Activated T-cell treated with anti-CD3 and anti-CD28 coated beads for 24 hours (primary cell): ENCODE measurements at places on chromosomes 12 and 14.
A peak's percentile ranks its signal among the peaks of the same experiment; 100 is the strongest.

GRCh38 chr12:47078733-47079467, 521 bp upstream of the PCED1B start:
- peak; percentile 29 for DNase-seq

DNA sequence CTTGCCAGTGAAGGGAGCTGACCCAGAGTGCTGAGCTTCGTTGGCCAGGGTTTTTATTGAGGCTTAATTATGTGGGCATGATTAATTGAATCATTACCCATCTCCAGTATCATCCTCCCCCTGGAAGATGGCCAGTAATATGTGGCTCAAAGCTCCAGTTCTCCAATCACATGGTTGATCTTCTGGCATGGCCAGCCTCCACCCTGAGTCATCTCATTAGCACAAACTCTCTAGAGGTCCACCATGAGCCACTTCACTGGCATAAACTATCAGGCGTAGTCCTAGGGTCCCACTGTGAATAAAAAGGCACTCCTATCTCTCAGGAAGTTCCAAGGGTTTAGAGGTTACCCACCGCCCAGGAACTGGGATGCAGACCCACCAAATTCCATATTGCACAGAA, 135.0 kb downstream of the ANO6 start:
- no peak for DNase-seq

GRCh38 chr14:39452680-39453079, 20.4 kb upstream of the FBXO33 start:
- no peak for DNase-seq

DNA sequence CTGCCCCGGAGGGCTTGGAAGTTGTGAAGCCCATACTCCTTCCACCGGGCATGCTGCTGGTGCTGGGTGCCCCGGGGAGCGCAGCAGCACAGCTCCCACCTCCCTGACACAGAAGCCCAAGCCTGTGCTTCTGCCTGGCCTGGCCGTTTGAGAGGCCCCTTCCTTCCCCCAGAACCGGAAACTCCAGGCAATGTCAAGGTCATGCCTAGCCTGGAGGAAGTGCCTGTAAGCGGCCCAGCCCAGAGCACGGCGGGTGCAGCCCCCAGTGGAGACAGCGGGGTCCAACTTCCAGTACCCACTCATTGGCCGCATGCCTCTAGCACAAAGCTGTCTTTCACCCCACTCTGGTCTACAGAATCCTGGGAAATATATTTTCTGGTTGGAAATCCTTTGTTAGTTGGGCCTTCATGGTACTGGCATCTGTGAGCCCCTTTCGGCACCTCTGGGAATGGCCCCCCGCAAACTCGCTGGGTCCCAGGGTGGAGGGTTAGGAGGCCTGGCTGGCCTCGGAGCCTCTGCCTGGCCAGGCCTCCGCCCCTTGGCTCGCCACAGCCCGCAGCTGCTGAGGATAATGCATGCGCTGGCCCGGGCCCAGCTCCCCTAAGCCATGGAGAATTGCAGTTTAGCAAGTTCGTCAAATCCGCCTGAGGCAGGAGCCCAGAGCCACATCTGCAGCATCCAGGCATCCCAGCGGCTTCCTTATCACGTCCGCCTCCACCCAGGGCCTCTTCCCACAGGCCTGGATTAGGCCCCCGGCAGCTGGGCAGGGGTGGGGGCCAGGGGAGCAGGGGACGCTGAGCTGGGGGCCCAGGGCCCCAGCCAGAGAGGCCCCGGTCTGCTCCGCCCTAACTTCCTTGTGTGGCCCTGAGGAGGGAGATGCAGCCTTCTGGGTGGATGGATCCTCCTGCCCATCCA, 48.9 kb upstream of the DLK1 start:
- no peak for DNase-seq

GRCh38 chr12:56768424-56768823, 5.3 kb downstream of the HSD17B6 start:
- DNase-seq = no peak

DNA sequence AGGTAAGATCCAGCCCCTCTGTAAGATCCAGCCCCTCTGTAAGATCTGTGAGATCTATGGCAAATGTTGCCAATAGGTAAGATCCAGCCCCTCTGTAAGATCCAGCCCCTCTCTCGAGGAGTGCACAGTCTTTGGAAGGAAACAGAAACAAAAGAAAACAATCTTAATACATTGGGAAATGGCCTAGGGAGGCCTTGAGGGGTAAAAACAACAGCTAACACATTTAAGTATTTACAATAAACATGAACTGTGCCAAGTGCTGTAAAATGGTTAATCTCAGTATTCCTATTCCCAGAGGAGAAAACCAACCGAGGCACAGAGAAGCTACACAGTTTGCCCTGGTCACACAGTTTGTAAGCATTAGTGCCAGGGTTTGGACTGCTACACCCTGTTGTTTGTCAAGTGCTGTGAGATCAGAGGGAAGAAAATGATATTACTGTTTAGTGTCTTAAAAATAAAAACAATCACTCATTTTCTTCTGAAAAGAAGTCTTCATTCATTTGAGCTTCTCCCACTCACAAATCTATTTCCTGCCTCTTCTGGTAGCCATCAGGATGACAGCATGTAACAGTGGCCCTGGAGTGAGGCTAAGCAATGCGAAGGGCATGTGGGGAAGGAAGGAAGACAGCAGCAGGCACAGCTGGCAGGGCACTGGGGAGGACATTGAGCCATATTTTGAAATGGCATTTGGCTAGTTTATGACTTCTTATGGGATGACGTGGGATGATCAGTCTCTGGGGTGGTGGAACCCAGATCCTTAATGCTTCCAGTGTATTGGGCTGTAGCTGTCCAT, 118.7 kb upstream of the PTPRQ start:
- DNase-seq = no peak

DNA sequence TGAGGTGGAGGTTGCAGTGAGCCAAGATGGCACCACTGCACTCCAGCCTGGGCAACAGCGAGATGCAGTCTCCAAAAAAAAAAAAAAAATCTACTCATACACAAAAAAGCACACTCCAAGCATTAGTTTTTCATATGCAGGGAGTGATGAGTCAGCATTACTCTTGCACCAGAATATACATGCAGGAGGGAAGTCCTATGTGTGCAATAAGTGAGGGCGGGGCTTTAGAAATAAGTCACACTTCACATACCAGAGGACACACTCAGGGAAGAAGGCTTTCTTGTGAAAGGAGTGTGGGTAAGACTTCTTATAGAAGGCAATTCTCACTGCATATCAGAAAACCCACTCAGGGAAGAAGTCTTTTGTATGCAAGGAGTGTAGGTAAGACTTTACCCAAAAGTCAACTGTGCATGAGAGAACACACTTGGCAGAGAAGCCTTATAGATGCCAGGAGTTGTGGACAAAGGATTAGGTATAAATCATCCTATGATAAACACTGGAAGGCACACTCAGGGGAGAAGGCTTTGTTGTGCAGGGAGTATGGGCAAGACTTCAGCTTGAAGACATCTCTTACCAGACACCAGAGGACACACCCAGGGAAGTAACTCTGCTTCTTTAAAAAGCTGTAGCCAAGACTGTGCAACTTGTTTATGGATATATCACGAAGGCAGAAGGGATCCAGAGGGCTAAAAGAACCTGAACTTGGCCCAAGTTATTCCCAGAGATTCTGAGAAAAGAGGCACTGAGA, 50.5 kb downstream of the ATF7 start:
- no peak for DNase-seq

GRCh38 chr12:32486158-32486557, 86.8 kb downstream of the FGD4 start:
- DNase-seq = no peak

DNA sequence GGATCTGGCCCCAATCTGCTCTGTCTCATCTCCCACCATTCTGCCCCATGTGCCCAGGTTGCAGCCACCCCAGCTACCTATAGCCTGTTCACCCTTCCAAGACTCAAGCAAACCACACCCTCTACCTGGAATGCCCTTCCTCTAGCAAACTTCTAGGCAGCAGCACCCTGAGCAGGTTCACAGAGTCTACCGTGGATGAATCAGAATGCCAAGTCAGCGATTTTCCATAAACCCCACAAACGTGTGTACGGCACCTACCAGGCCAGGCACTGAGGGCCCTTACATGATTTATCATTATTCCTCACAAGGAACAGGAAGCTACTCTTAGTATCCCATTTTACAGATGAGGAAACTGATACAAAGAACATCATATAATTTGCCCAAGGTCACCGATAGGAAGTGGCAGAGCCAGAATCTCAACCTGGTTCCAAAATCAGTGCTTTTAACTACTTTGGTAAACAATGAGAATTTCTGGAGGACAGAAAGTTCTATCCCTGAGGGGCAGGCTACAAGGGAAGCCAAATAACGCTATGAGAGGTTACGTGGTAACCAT, 28.0 kb upstream of the DHRS4 start:
- no peak for DNase-seq

DNA sequence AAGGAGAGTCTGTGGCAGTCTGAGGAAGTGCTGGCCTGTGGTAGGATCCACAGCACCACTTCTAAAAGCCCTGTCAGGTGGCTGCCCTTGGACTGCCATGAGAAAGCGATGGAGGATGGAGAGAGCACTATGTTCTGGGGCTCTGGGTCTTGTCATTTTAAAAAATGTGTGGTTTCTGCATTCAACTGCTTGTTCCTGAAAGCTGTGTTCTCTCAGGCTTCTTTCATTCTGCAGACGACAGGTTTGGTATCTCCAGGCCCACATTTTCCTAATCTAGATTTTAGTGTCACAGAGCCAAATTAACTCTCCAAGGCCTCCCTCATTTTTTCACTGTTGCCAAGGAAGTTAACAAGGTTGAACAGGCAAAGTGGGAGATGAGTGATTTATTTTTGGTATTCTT, 10.5 kb downstream of the OVCH1 start:
- DNase-seq = no peak

- no peak for DNase-seq
These were observed 14.9 kb downstream of the UBE3B start for GRCh38 chr12:109492371-109492770.

- DNase-seq = no peak
These were observed 1749.1 kb upstream of the SEL1L start for GRCh38 chr14:83282706-83283105.

DNA sequence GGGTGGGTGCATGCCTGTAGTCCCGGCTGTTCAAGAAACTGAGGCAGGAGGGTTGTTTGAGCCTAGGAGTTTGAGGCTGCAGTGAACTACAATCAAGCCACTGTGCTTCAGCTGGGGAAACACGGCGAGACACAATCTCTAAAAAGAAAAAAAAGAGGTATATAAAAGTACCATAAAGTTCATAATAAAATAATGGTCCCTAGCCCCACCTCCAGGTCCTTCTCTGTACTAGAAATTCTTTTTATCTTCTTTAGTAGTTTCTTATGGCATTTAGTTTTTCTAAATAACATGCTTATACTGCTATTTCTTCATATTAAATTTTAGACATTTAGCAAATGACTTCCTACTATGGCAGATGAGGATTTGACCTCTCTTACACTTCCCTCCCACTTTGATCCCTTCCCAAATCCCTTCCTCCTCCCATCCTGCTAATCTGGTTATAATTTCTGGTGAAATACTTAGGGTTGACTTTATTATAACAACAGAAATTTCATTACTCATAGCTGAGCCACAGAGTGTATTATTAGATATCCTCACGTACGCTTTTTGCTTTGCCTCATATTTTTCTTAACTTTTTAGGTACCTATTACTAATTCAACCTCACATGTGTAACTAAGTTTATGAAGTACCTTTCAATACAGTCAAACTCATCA, 94.7 kb downstream of the SLC41A2 start:
- DNase-seq = no peak

GRCh38 chr12:4418913-4419312, 26.7 kb downstream of the FGF6 start:
- DNase-seq = no peak
